Epithelial cell of alveolus of lung (primary cell): ENCODE measurements at places on chromosomes 6 and 20. TPM values are rescaled to one million over a fixed set of nuclear protein-coding genes. Genes with fewer than 3 reads are reported as not detected.

The PDE7B gene
- 5.0 and 34.0 TPM in 2 replicates for total RNA-seq

The GJA10 gene
- total RNA-seq, result 0.13 TPM in 1 of 2 replicates, not detected in the other

The BTNL2 gene
- not detected in 2 replicates for total RNA-seq

The DCDC2 gene
- total RNA-seq, result not detected in 2 replicates

The OR2H1 gene
- total RNA-seq, result not detected in 2 replicates

The HSD17B8 gene
- total RNA-seq, result 4.9 and 16.4 TPM in 2 replicates

The MAP7 gene
- 0.52 and 1.1 TPM in 2 replicates for total RNA-seq

The BFSP1 gene
- total RNA-seq, result 2.7 and 6.4 TPM in 2 replicates
